ENCODE measurements at places on chromosomes 1 and 21. TPM values are rescaled to one million over a fixed set of nuclear protein-coding genes. Genes with fewer than 3 reads are reported as not detected.

DNA sequence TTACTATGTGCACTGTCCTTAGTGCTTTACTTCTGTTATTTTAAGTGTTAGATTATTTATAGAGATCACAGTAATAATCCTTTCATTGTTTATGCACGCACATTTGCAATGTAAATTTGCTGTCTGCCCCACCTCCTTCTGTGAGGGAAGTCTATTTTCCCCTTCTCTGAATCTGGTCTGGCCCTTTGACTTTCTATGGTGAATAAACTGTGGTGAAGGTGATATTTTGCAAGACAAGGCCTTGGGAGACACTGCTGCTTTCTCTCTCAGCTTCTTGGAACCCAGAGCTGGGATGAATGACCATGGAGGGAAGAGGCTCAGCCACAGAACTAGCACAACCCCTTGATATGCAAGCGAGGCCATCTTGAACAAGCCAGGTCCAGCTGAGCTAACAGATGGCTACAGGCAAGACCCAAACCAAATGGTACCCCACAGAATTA, 156.3 kb downstream of the ST6GALNAC3 start:
- DNase-seq: no peak

- no peak for DNase-seq
Measured at GRCh38 chr1:230189824-230190223, 122.8 kb downstream of the GALNT2 start.

GRCh38 chr1:27523337-27524020, 33.5 kb upstream of the WASF2 start:
- DNase-seq: no peak

DNA sequence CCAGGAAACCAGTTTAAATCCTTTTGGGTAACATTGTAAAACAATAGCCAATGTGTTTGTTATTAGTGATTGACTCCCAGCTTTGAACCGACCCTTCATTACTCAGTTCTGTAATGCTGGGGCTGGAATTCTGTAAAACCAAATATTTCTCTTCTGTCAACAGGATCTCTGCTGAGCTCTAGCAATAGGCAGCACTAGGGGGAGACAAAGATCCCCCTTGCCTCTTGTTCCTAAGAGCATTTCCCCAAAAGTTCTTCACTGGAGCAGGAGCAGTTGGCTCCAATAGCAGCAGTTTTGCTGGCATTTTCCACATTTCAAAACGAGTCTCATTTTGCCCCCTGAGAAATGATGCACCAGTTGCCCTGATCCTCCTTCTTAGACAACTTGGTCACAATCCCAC, 1671.1 kb downstream of the MRPL39 start:
- no peak for DNase-seq

GRCh38 chr1:187306710-187307415, 478.1 kb downstream of the PLA2G4A start:
- DNase-seq: no peak

GJA4 gene
- 35.9 TPM for total RNA-seq

GRCh38 chr1:205832326-205832751, 17.6 kb downstream of the PM20D1 start:
- no peak for DNase-seq

CDC20 gene
- total RNA-seq: 1.9 TPM

KRTAP12-2 gene
- total RNA-seq: not detected

- DNase-seq: no peak
Measured at GRCh38 chr1:226624526-226624925, 76.0 kb downstream of the STUM start.

AMPD1 gene
- not detected for total RNA-seq

DISP1 gene
- total RNA-seq: 23.9 TPM

LCE2B gene
- total RNA-seq: not detected

MAP3K21 gene
- 1.6 TPM for total RNA-seq

DNA sequence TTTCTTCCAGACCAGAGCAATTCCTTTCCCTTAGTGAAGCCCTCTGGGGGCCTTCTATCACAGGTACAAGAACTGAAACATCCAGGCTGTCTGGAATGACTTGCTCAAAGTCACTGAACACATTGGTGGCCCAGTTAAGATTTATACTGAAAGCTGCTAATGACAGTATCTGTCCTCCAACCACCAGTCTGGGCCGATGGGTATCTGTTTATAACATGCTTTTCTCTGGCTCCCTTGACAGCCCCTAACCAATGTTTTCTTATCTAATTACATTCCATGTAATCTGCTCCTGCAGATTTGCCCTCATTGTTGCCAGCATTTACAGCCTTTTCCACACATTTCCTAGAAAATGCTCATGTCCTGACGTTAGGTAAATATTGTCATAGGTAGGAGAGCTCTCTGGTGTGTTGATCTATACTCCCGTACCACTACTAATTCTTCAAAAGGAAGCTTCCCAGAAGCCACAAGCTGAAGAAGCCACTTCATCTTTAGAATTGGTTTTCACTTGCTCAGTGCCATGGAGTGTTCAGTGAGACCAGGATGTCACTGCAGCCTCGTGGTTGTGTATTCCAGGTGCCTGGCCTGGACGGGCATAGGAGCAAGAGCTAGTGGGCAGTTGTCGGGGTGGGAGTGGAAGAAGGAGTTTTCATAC, 163.9 kb downstream of the TSEN15 start:
- DNase-seq: no peak

CAMK2N1 gene
- total RNA-seq: 8.2 TPM

- DNase-seq: no peak
Measured at GRCh38 chr1:112882271-112882744, 73.7 kb downstream of the SLC16A1 start.

TFF2 gene
- total RNA-seq: not detected

LRRC38 gene
- total RNA-seq: not detected

DNA sequence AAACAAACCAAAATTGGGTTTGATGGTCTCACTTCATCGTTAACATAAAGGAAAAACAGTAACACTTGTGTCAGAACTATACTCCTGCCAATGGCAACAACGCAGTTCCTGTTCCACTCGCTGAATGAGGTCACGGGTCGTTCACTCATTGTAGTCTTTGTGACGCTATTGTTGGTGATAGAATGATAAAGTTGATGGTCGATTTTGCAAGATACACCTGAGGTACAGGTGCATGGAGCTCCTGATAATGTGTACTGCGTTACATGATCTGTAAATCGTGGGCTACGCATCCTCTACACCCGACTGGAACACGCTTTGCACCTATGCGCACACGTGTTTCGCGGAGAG, 391 bp upstream of the CENPS start:
- no peak for DNase-seq

DNA sequence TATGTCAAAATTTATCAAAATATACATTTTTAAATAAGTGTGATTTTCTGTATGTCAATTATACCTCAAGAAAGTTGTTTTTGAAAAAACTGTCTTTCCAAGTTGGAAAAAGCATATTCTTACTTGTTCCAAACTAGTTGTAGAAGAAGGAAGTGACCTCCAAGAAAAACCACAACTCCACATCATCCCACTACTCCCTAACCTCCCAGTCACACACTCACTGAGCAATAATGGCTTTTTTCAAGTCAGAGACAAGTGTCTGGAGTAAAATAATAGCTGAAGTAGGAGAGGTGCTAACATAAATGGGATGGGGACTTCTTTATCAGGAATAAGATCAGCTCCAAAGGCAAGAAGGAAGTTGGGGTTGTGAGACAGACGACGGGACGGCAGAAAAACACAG, 13.4 kb downstream of the EPRS1 start:
- DNase-seq: no peak

TPTE gene
- not detected for total RNA-seq

ARHGEF10L gene
- total RNA-seq: 34.3 TPM

YOD1 gene
- 15.3 TPM for total RNA-seq

DNA sequence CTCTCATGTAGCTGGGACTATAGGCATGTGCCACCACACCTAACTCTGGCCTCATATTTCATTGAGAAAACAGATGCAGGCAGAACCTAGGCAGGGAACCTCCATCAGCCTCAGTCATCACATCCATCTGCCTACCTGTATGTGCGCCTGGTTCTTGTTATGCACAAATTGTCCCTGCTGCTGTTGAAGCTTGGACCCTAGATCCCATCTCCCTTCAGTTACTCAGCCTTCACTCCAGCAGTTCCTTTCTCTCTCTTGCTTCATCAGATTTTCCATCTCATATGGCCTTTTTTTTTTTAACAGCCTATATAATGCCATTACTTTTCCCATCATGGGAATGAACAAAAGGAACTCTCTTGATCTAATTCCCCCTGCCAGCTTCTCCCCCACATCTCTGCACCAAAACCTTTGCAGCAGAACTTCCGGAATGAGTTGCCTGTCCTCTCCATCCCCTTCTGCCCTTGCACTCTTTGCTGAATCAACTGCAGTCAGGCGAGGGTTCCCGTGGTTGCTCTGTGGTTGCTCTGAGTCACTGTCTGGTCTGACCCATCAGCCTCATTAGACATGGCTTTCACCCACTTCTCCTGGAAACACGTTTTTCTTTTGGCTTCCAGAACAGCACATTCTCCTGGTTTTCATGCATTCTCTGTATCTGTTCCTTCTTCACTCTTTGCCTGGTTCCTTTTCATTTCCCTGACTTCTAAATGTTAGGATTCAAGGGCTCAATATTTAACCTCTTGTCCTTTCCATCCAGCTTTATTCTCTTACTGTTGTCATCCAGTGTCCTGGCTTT, 41.5 kb downstream of the UBE4B start:
- peak; percentile 67 for DNase-seq

DNA sequence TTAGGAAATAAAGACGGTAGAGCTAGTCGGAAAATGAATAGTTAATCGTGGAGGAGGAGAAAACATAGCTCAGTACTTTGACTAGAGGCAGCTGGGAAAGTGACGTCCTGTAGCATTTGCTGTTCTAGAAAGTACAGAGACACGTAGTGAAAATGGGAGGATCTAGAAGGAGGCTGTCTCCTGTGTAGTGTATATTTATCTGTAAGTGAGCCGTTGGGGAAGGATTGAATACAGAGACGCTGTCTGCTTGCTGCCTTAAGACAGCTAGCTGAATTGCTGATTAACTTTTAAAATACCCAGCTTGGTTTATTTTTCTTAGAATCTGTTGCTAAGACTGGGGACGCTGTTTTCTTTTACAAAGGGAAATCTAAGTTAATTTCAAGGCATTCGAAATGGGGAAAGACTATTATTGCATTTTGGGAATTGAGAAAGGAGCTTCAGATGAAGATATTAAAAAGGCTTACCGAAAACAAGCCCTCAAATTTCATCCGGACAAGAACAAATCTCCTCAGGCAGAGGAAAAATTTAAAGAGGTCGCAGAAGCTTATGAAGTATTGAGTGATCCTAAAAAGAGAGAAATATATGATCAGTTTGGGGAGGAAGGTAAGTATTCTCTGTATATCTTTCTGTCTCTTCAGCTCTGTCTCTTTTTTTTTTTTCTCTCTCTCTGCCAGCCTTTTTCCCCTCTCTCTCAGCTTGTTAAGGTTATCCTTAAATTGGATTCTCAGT, at the start of gene DNAJB4:
Gene DNAJB4 (plus strand): TSS at position 221 of the 729 bp plus-strand sequence. CDS start 172 bp downstream, at position 393.
- DNase-seq: peak; percentile 76

DNA sequence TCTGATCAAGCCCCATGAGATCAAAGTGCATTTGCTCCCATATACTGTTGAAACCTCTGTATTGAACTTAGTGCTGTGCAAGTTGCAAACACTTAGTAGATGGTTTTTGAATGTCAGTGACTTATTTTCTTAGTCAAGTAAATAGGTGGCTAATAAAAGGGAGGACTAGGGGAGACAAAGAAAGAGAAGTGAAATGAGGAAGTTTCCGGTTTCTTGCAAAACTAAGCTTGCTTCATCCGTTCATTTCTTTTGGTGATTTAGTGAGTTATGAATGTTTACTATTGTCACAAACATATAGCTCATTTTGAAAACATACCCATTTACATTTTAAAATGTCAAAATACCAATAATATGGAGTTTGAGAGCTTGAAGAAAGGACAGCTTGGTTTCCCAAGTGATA, 23.0 kb downstream of the ADAMTS5 start:
- DNase-seq: no peak

GRCh38 chr1:119380983-119381662, 12.5 kb downstream of the HAO2 start:
- DNase-seq: no peak

DNA sequence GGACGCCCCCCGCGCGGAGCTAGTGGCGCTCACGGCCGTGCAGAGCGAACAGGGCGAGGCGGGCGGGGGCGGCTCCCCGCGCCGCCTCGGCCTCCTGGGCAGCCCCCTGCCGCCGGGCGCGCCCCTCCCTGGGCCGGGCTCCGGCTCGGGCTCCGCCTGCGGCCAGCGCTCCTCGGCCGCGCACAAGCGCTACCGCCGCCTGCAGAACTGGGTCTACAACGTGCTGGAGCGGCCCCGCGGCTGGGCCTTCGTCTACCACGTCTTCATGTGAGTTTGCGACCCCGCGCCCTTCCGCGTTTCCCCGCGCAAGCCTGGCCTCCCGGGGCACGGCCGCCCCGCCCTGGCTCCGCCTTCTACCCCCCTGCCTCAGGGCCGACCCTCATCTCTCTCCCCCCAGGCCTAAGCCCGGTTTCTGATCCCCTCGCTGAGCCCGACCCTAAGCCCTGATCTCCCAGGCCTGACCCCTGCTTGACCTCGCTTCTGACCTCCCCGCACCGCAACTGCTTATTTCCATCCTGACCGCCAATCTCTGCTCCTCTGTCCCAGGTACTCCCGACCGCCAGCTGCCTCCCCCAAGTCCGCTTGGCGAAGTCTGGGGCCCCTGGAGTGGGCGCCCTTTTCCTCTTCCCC, 669 bp downstream of the KCNQ4 start:
- no peak for DNase-seq

- no peak for DNase-seq
Measured at GRCh38 chr1:223411309-223411708, 18.1 kb downstream of the CCDC185 start.

DNA sequence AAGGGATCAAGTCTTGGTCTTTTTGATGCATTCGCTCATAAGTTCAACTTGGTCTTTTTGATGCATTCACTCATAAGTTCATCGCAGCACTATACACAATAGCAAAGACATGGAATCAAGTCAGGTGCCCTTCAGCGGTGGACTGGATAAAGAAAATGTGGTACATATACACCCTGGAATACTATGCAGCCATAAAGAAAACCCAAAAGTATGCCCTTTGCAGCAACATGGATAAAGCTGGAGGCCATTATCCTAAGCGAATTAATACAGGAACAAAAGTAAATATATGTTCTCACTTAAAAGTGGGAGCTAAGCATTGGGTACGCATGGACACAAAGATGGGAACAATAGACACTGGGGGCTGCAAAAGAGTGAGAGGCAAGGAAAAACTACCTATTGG, 29.8 kb upstream of the FOXE3 start:
- DNase-seq: no peak

DNA sequence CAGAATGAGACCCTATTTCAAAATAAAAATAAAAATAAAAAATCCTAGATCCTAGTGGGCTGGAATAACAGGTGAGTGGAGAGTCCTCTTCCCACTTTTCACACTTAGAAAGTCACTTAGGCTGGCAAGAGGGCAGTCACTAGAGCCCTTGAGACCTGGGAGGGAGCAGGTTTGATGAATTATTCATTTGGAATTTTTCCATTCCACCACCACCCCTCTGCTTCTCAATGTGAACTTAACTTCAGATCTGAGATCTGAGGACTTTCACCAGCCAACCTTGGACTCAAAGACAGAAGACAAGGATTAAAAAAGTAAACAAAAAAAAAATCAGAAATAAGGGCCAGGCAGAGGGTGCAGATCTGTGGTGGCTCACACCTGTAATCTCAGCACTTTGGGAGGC, 16.5 kb downstream of the AKR7A3 start:
- DNase-seq: no peak

- no peak for DNase-seq
Measured at GRCh38 chr1:165610866-165611265, 20.2 kb upstream of the MGST3 start.

- DNase-seq: no peak
Measured at GRCh38 chr1:18446751-18447150, 34.0 kb upstream of the KLHDC7A start.

ARHGEF16 gene
- total RNA-seq: 20.6 TPM
